OCI-LY7 (cell line): ENCODE measurements at places on chromosomes 6 and 20.
A peak's percentile ranks its signal among the peaks of the same experiment; 100 is the strongest.

DNA sequence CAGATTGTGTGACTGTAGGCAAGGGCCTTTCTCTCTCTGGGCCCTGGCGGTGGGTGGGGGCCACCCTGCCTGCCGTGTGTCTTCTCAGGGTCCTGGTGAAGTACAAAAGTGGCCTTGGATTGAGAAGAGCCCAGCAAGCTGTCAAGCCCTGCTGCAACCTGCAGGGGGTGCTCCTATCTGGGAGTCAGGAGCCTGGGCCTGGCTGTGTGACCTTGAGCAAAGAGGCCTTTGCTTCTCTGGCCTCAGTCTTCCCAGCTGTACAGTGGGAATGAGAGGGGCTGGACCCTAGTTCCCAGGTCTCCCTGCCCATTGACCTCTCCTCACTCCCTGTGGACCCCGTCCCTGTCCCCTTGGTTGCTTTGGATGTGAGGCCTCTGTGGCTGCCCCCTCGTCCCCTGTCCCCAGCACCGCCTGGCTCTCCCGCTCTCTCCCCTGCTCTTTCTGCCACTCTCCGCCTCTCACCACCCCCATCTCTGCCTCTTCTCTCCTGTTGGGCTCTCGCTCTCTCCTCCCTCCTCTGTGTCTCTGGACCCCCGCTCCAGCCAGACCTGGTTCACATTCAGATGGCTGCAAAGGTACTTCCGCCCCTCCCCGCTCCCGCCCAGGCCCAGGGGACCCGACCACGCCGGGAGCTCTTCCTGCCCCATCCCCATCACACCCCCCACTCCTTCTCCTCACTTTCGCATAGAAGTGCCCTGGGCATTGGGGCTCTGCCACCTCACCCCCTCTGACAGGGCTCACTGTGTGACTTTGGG lies 46.7 kb downstream of the SRC start:
- DNase-seq, result peak; percentile 60

GRCh38 chr20:23061734-23062561 lies 12.5 kb upstream of the THBD start:
- peak; percentile 6 for DNase-seq

- DNase-seq, result no peak
Measured at GRCh38 chr6:35148167-35148741, 7.1 kb upstream of the TCP11 start.

DNA sequence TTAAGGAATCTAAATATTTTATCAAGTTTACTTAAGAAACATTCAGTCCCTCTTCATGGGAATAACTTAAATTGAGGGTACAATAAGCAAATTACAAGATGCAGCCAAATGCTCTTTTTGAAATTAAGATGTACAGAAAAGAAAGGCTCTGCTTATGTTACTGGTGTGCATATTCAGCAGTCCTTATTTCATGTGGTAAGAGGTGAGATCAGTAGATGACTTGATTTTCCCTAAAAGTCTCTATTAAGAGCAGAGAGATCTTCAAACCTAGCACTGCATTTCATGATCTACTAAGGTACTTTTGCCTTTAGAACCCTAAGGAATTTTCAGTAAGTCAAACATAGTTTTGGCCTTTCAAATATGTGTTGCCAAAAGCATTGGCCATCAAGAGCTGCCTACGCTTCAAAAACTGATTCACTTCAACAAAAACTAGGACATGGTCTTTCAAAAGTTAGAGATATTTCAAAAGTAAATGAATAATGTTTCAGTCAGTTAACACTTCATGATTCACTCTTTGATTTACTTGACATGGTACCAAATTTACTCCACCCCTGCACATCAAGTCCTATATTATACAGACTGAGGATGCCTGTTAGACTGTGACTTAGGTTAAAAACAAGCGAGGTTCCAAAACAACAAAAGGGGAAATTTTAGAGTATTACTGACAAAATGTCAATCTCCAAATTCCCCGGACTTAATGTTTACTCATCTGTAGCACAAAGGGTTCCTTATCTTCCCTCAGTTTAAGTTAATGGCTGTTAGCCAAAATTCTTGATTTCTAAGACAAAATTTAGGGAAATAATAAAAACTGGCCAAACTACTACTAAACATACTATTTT lies 19.2 kb downstream of the C6orf62 start:
- no peak for DNase-seq

GRCh38 chr6:14464055-14464454 lies 346.5 kb downstream of the CD83 start:
- DNase-seq, result no peak

DNA sequence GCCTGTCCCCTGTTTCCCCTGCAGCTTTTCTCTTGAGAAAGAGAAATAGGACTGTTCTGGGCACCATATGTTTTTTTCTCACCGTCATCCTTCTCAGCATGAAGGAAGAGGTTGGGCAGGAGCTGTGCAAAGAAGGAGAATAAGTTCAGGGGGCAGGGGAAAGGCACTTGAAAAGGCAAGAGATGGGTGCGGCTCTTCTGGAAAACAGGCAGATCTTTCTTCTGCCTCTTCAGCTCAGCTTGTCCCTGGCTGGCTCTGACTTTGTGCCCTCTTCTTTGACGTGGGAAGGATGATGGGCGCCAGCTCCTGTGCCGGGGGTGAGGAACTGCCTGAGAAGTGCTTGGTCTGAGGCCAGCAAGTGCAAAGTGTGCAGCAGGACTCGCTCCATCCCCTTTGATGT lies 206.5 kb downstream of the DOK5 start:
- DNase-seq, result no peak

DNA sequence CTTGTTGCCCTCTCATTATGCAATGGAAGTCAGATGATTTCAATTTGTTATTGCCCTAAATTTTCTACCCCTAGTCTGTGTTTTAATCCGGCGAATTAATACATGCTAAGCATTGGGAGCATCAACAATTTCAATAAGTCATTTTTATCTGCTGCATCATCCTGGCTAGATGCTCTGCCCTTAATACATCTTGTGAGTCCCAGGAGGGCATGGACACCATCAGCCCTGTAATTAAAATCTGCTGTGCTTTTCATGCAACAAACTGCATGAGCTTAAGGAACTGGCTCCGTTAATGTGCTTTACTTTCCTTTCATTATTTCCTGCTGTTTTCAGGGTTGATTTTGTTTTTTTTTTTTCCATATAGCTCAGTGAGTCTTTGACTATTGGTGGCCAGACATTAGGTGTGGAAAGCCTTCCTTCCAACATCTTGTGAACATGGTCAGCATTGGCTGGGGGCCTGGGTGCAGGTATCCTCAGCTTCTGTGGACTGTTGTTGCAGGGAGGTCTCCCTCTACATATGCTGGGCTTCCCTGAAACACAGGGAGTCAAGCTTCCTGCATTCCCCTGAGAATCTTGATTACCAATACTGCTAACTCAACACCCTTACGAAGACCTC lies 8.5 kb upstream of the PBOV1 start:
- no peak for DNase-seq

DNA sequence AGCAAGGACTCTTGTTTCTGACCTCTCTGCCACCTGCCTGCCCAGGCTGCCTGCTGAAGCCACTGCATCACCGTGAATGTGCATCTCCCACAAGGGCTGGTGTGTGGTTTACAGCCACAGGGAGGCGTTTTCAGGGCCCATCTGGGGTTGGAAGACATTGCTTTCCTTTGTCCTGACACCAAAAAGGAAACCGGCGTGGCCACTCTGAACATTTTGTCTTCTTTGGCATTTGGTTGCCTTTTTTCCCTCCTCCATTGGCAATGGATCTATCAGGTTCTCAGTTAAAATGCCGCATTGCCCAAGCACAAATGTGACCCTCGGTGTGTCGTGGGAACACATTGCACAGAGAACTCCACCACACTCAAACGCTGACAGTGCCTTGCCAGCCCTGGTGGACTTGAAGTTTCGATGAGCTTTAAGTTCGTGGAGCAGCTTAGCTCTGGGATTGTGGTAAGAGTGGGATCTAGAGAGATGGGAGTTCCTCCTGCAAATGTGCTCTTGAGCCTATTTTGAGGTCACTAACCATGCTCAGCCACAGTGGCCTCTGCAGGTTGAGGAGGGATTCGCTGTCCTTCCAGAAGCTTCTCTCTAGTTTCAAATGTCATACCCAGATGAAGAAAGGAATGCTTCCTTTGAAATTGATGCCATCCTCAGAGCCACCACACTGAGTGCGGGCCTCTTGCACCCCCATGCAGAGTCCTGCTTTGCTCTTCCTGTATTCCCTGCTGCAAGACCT lies 14.8 kb upstream of the PCK1 start:
- no peak for DNase-seq

DNA sequence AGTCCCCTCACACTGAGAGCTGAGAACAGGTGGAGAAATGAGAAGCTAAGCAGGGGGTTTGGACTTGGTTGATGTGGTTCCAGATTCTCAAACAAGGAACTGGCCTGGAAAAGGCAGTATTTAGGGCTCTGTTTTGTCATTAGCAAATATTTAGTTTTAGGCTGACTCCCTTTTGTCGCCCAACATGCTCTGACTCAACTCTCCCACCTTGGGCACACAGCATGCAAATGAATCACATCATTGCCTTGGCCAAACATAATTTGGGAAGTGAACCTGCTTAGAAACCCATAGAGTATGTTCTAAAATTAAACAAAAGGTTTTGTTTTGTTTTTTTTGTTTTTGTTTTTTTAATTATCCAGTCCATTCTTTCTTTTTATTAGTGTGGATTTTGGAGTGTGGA lies 9.5 kb upstream of the UQCC2 start:
- no peak for DNase-seq

DNA sequence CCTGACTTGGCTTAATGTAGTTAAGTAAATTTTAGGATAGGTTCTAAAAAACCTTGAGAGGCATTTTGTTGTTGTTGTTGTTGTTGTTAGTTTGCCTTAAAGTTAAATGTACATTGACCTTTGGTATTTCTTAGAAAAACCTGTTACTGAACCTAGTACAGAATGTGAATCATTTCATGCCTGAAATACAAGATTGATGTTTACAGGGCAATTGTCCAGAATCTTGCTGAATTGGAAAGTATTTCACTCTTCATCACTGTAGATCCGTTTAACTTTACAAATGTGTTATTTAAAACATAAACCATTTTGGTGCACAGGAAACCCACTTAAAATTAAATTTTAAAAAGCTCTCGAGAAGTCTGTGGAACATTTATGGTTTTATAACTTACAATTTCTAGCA lies 75.0 kb downstream of the CEP57L1 start:
- no peak for DNase-seq

- no peak for DNase-seq
Measured at GRCh38 chr6:168270274-168271172, 49.1 kb downstream of the DACT2 start.

GRCh38 chr6:55531496-55531895 lies 47.5 kb downstream of the HMGCLL1 start:
- no peak for DNase-seq

DNA sequence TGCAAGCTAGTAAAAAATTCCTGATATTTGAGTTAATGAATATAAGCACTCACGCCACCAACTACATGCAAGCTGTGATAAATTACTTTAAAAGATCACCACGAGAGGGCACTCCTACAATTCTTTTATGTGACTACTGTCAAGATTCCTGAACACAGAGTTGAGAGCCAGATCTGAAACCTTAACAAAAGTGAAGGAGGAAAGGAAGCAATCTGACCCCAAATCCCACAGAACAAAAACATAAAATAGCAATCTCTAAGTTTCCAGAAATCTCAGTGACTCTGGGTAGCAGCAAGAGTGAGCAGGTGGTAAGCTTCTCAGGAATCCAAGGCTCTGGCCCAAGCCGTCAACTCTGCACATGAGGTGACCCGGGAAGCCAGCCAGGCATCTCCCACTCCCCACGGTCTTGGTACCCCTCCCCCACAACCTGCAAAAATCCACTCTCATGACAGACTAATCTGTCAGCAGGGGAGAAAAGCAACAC lies 55.1 kb downstream of the STAU1 start:
- DNase-seq, result peak; percentile 76

GRCh38 chr20:2759143-2759542 lies 41.3 kb downstream of the CPXM1 start:
- DNase-seq, result peak; percentile 24

GRCh38 chr6:133555685-133556084 lies 314.5 kb downstream of the EYA4 start:
- DNase-seq, result no peak
